ENCODE measurements at places on chromosomes 12 and 14.
A peak's percentile ranks its signal among the peaks of the same experiment; 100 is the strongest.

DNA sequence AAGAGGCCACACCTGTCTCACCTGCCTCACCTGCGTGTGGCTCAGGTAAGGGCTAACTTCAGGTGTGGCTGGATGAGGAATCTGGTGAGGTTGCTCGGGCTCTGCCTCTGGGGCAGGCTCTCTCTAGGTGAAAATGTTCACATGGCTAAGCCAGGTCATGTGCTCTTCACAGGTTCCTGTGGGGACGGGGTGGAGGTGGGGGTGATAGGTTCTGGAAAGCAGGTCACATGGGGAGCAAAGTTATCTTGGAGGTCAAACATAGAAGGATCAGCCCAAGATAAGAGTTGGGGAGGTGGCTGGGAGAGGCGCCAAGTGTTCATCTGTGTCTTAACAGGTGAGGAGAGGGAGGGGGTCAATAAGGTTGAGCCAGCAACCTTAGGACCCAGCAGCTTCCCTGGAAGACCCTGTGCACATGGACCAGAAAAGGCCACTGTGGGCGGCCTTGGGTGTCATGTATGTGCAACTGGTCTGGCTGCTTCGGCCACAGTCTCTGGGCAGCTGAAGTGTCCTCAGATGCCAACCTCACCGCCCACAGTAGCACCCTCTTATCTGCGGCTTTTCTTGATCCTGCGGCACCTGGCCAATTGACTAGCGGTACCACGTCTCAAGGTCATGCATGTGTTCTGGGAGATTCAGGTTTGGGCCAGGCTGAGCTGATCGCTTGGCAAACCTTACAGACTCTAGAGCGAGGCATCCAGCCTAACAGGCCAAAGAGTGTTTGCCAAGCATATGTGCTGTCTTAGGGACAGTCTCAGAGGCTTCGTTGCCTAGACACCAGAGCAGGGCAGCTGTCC, 60.5 kb downstream of the CACNA1C start:
- no peak for DNase-seq

DNA sequence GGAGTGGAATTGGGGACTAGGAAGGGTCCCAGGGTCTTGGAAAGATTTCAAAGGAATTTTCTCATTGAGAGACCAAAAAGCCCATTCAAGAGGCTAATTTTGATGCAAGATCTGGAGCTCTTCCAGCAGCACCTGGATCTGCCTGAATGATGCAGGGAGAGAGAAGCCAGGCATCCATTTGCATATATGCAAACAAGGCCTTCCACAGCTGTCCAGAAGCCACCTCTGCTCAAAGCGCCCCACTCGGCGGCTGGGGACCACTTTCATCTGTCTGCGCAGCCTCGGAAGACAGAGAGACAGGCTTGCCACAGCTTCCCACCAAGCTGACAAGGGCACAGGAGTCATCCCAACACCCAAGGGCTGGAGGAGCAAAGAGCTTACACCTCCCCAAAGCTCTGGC, 295.6 kb downstream of the DPF3 start:
- DNase-seq: no peak

GRCh38 chr14:90060312-90060964, 1.4 kb upstream of the KCNK13 start:
- DNase-seq: peak; percentile 89

DNA sequence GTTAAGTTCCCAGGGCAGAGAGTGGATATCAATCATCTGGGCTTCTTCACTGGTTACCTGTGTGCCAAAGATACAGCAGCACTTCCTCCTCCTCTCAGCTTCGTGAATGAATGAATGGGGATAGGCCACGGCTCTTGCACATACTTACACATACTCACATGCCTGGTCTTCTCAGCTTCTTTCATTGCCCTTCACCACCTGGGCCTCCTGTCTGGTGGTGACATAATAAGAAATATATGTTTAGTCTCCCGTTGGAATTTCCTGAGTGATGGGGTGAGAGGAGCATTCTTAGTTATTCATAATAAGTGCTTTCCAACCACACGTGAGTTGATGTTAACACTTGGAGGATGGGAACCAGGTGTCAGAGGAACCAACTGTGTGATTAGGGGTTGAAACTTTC, 268.1 kb upstream of the RMST start:
- DNase-seq: no peak

DNA sequence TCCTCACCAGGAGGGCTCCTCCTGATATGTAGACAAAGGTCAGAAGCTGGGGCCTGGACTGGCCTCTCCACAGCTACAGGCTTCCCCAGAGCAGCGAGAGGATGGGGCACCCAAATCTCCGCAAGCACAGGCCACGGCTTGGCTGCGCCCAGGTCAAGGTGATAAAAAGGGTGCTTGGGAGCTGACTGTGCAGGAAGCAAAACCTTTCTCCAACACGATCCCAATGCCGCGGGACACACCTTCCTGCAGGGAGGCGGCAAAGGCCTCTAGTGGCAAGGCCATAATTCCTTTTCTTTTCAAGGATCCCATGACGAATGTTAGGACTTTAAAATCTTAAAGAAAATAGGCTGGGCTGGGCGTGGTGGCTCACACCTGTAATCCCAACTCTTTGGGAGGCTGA, 13.6 kb downstream of the ITPK1 start:
- DNase-seq: no peak

GRCh38 chr14:22739423-22739822, 27.1 kb upstream of the OXA1L start:
- no peak for DNase-seq

- no peak for DNase-seq
Measured at GRCh38 chr14:58712357-58712756, 74.6 kb downstream of the DACT1 start.

DNA sequence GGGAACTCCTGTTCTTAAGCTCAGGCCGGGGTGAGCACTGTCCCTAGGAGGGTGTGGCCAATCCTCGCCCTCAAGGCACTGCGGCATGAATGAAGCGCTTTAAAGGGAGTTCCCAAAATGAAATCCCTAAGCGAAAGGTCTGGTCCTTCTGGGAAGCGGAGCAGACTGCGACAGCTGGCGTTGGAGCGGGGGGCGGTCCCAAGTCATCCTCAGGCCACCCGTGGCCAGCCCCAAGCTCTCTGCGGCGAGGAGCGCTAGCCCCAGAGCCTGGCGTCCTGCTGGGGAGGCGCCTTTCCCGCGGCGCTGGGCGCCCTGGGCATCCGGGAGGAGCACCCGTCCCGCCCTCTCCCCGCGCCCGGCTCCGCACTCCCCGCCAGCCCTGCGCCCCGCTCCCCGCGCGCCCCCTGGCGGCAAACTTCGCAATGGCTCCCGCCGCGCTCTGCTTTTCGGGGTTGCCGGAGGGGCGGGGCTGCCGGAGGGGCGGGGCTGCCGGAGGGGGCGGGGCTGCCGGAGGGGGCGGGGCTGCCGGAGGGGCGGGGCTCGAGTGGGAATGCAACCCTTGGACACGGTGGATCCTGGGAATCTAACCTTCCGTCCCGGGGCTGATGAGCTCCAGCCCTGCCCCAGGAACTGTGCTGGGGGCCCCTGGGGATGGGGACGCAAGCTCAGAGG, 25.4 kb downstream of the ZBTB42 start:
- peak; percentile 97 for DNase-seq

- peak; percentile 67 for DNase-seq
Measured at GRCh38 chr12:1592444-1593173, 1.8 kb downstream of the FBXL14 start.

DNA sequence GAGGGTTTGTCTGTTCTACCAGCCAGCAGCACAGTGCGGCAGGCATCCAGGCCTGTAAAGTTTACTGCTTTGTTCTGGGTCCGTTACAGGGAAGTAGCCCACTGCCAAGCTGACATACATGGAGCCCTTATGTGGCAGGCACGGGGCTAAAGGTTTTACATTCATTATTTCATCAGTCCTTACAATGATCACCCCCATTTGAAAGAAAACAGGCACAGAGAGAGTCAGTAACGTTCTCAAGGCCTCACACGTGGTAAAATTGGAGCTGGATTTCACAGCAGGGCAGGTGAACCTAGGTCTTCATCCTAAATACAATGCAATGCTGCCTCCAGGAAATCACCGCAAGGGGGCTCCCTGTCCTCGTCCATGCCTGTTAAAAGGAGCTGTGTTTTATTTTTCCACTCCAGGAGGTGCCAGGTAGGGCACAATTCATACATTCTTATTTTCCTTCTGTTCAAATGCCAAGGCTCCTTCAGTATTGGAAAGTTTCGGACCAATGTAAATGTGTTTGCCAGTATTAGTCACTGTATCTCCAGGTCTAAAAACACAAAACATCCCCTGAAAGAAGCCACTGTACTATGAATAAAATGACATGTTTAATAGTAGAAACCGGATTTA, 172.2 kb upstream of the GZMB start:
- DNase-seq: peak; percentile 60

- no peak for DNase-seq
Measured at GRCh38 chr14:77691259-77691658, 16.6 kb downstream of the ALKBH1 start.

GRCh38 chr12:57522887-57523705, 472 bp downstream of the MBD6 start:
- DNase-seq: peak; percentile 86

GRCh38 chr14:94129758-94130414, 482 bp upstream of the IFI27L2 start:
- peak; percentile 76 for DNase-seq

GRCh38 chr12:111068290-111068689, 147.9 kb upstream of the MYL2 start:
- no peak for DNase-seq

DNA sequence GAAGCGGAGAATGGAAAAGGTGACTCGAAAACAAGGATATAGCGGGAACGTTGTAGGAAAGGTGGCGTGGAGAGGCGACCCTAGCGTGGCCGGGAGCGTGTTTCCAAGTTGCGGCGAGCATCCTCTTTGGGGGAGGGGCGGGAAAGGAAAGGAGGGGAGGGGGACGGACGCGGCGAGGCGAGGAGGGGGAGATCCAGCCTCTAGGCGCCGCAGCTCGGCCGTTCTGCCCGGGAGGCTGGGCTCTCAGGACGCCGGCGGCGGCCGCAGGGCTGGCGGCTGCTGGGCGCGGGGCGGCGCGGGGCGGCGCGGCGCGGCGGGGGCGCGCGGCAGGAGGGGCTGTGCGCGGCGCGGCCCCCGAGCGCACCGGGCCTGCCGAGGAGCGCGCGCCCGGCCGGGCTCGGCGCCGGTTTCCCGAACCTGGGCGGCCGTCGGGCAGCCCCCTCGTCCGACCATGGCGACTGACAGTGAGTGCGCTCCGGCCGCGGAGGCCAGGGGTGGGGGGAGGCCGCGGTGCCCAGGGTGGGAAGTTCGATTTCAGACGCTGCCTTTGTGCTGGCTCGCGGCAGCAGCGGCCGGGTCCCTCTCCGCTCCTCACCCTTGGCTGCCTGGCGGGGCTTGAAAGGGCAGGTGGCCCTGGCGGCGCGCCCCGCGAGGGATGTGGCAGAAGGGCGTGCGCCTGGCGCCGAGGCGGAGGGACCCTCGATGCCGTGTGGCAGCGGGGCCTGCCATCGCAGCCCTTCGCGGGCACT, 50.3 kb downstream of the SNAPC1 start:
- peak; percentile 4 for DNase-seq

DNA sequence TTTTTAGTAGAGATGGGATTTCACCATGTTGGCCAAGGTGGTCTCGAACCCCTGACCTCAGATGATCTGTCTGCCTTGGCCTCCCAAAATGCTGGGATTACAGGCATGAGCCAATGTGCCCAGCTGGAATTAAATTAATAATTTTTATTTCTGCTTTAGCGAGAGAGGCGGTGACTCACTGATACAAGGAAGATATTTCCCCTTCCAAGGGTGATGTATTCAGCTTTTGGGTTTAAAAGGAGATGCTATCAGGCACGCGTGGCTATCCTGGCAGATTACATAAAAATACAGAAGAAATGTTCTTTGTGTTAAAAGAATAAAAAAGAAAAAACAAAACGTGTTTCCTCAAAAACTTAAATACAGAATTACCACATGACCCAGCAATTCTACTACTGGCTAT, 12.4 kb upstream of the P2RX7 start:
- peak; percentile 82 for DNase-seq

GRCh38 chr14:55910601-55911243, 207.5 kb upstream of the PELI2 start:
- DNase-seq: no peak

DNA sequence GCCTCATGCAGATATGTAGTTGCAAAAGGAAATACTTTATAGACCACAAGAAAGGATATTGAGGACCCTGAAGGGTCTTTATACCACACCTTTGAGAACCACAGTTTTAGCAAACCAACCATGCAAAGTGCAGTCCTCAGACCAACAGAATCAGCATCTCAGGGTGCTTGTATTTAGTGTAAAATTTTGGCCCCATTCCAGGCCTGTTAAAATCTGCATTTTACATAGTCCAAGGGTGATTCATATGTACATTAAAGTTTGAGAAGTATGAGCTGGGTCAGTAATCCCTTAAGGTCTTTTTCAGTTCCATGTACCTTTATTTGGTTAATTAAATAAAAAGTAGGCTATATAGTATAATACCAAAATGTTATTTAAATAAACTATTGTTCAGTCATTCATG, 91.2 kb downstream of the WNK1 start:
- DNase-seq: no peak

DNA sequence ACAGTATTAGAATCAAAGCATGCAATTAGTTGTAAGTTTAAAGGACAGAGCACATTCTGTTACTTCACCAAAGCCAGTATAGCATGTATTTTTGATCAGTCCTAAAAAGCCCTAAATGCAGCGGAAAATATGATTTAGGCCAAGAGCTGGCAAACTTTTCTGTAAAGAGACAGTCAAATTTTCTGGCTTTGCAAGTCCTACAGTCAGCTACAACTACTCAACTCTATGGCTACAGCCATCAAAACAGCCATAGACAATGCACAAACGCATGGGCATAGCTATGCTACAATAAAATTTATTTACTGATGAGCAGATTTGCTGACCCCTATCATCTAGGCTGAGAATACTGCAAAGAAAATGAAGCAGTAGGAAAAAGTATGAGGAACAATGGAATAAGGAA, 52.9 kb downstream of the ATXN2 start:
- no peak for DNase-seq

GRCh38 chr12:98895086-98895651, 250.1 kb downstream of the APAF1 start:
- no peak for DNase-seq

DNA sequence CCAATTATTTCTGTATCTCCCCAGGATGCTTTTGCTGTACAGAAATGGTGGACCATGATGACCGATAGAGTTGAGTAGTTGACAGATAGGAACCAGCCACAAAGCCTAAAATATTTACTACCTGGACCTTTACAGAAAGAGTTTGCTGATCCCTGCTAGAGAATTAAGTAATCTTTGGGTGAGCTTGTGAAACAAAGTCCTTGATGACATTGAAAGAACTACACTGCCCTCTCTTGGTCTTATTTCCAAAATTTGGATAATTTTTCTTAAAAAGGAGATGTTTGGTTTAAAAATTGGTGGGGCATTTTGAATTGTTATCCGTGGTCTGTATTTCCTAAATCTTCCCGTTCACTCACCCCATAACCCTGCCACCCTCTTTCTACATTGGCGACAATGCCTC, 13.7 kb upstream of the TCTN1 start:
- peak; percentile 77 for DNase-seq
